Esophagus muscularis mucosa (tissue), 4 donors: ENCODE measurements at places on chromosomes 1 and 21. TPM values are rescaled to one million over a fixed set of nuclear protein-coding genes. Genes with fewer than 3 reads are reported as not detected.

GRCh38 chr1:194295685-194296084 lies 1109.3 kb upstream of the B3GALT2 start:
- no peaks in the 10 kb centered on the region for H3K36me3 ChIP-seq
- no peaks in the 10 kb centered on the region for H3K4me1 ChIP-seq
- DNase-seq: no peak
- H3K27ac ChIP-seq: no peak overlapping the region
- H3K4me3 ChIP-seq: no peak overlapping the region

DNA sequence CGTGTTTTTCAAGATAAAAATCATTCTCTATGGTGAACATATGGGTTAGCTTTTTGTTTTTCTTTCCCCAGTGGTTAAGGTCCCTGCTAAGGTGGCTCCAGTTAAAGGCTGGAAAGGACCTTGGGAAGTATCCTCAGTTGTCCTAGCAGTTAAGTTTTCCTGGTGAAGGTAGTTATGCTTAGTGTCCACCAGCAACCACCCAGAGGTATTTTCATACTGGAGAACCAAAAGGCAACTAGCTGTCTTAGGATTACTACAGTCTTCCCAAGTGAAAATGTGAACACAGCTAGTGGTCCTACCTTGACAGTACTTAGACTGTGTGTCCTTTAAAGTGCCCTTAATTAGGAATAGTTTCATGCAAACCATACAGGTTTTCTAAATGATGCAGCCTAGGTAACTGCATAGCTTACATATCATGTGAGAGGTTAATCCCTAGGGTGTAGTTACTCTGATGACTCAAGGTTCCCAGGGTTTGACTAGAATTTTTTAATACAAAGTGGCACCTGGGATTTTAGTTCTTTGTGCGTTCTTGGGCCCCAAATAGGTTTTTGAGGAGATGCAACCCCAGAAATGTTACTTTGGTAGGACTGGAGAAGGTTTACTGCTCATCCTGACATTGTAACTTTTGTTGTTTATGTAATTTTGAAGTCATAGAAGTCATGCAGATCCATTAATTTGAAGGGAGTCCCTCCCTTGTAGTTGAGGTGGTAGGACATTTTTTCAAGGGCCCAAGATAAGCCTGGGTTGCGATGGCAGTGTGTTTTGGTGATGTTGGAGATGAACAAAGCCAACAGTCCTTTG lies 36.5 kb downstream of the YY1AP1 start:
- H3K27me3 ChIP-seq: no peaks in the 10 kb centered on the region
- DNase-seq: no peak
- peaks cover 22% of the 10 kb centered on the region for H3K4me1 ChIP-seq
- H3K4me3 ChIP-seq: no peak overlapping the region
- H3K36me3 ChIP-seq: no peaks in the 10 kb centered on the region
- H3K27ac ChIP-seq: no peak overlapping the region

DNA sequence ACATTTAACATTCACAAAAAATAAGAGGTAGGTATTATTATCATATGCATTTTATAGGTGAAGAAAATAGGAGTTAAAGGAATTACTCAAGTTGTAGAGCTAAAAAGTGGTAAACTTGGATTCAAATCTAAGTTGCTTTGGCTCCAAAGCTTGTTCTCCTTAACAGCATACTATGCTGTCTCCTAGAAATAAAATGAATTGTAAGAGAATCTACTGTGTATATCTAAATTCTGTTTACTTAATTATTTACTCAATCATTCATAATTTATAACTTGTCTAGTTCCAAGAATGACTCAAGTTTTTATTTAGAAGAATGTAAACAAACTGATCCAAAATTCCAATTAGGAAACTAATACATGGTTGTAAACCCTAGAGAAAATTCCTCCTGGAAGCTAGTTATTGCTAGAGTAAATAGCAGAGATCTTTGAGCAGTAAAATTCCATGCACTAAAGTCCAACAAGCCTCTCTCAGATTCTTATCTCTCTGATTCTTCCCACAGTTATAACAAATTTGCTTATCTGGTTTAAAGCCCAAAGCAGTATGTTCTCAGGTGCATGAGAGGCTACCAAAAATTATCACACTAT lies 132.5 kb upstream of the DPT start:
- H3K27ac ChIP-seq: no peak overlapping the region
- H3K36me3 ChIP-seq: no peaks in the 10 kb centered on the region
- no peak for DNase-seq
- H3K4me1 ChIP-seq: peaks cover 16% of the 10 kb centered on the region
- no peak overlapping the region for H3K4me3 ChIP-seq

The CNR2 gene
- total RNA-seq: 0.17 TPM

The EPS15 gene
- total RNA-seq: 61.0 TPM

- peaks cover 36% of the 10 kb centered on the region for H3K4me1 ChIP-seq
- H3K27me3 ChIP-seq: no peaks in the 10 kb centered on the region
- H3K36me3 ChIP-seq: no peaks in the 10 kb centered on the region
- no peak for DNase-seq
Measured at GRCh38 chr1:54409156-54410142, 3.3 kb upstream of the SSBP3 start.
